ENCODE measurements at places on chromosomes 13 and 19. TPM values are rescaled to one million over a fixed set of nuclear protein-coding genes. Genes with fewer than 3 reads are reported as not detected.

Gene ZNF234
- total RNA-seq, result 9.5 TPM

Gene FFAR2
- total RNA-seq, result not detected

Gene ZSCAN4
- not detected for total RNA-seq

Gene LHB
- not detected for total RNA-seq

Gene LGALS4
- total RNA-seq, result 0.61 TPM

Gene VAV1
- total RNA-seq, result not detected

Gene LSM4
- total RNA-seq, result 172 TPM

Gene RTBDN
- total RNA-seq, result not detected

Gene GZMM
- total RNA-seq, result not detected

Gene TSKS
- not detected for total RNA-seq

Gene PRR22
- total RNA-seq, result 6.4 TPM

Gene WDR62
- total RNA-seq, result 5.2 TPM

Gene PDE4C
- total RNA-seq, result 0.42 TPM

Gene ZNF492
- not detected for total RNA-seq

Gene WASF3
- 24.0 TPM for total RNA-seq

Gene CEACAM19
- 25.6 TPM for total RNA-seq

Gene MAP3K10
- 17.1 TPM for total RNA-seq

Gene FAM216B
- total RNA-seq, result not detected
